IPS DF 6.9 (cell line): ENCODE measurements at places on chromosomes 7 and 10.

GRCh38 chr10:73814896-73815718, 3.7 kb upstream of the NDST2 start:
- no peak overlapping the region for H3K27ac ChIP-seq
- H3K4me1 ChIP-seq = no peaks in the 10 kb centered on the region; the same call in 1 of the 2 replicates
- no peaks in the 10 kb centered on the region for H3K27me3 ChIP-seq
- H3K4me3 ChIP-seq = no peak overlapping the region
- peaks cover 13% of the 10 kb centered on the region; the same call in 1 of the 2 replicates for H3K36me3 ChIP-seq

- H3K36me3 ChIP-seq = no peaks in the 10 kb centered on the region
- H3K27ac ChIP-seq = no peak overlapping the region
- H3K4me1 ChIP-seq = no peaks in the 10 kb centered on the region
- DNase-seq = no peak
- H3K27me3 ChIP-seq = no peaks in the 10 kb centered on the region
Measured at GRCh38 chr7:82678716-82679115, 235.1 kb upstream of the CACNA2D1 start.

- H3K27ac ChIP-seq = no peak overlapping the region
- no peaks in the 10 kb centered on the region for H3K36me3 ChIP-seq
- H3K27me3 ChIP-seq = no peaks in the 10 kb centered on the region
- DNase-seq = no peak
Measured at GRCh38 chr10:58826694-58827093, 314.0 kb downstream of the BICC1 start.

- no peak overlapping the region for H3K27ac ChIP-seq
- peaks cover 9% of the 10 kb centered on the region for H3K4me1 ChIP-seq
- no peak overlapping the region for H3K4me3 ChIP-seq
Measured at GRCh38 chr7:47578579-47579270, 3.2 kb downstream of the TNS3 start.

GRCh38 chr7:8212638-8213037, 49.3 kb downstream of the ICA1 start:
- H3K27ac ChIP-seq = no peak overlapping the region
- H3K4me1 ChIP-seq = no peaks in the 10 kb centered on the region; the same call in 1 of the 2 replicates
- no peak overlapping the region for H3K4me3 ChIP-seq
- no peaks in the 10 kb centered on the region for H3K27me3 ChIP-seq
- DNase-seq = no peak

DNA sequence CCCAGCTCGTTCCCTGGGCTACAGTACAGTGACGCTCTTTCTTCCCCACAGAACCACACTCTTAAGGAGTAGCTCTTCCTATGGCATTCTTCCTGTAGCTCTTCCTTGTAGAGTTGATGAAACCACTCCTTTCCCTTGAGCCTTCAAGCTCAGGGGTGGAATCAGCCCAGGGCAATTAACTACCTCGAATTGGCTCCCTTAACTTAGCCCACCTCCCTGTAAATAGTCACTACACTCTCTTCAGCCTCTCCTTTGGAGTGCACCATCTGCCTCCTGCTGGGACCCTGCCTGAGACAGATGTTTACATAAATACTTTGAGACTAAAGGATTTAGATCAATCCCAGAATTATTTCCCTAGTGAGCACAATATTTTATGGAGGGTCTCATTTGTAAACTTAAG, 537.8 kb upstream of the AUTS2 start:
- no peak for DNase-seq
- no peaks in the 10 kb centered on the region for H3K4me1 ChIP-seq
- H3K36me3 ChIP-seq = no peaks in the 10 kb centered on the region; the same call in 1 of the 2 replicates
- H3K4me3 ChIP-seq = no peak overlapping the region
- no peaks in the 10 kb centered on the region for H3K27me3 ChIP-seq

- DNase-seq = no peak
- no peak overlapping the region for H3K27ac ChIP-seq
- no peaks in the 10 kb centered on the region for H3K36me3 ChIP-seq
- H3K4me3 ChIP-seq = no peak overlapping the region
- no peaks in the 10 kb centered on the region for H3K27me3 ChIP-seq
- H3K4me1 ChIP-seq = no peaks in the 10 kb centered on the region; the same call in 1 of the 2 replicates
Measured at GRCh38 chr7:98439484-98439883, 38.6 kb upstream of the BAIAP2L1 start.

DNA sequence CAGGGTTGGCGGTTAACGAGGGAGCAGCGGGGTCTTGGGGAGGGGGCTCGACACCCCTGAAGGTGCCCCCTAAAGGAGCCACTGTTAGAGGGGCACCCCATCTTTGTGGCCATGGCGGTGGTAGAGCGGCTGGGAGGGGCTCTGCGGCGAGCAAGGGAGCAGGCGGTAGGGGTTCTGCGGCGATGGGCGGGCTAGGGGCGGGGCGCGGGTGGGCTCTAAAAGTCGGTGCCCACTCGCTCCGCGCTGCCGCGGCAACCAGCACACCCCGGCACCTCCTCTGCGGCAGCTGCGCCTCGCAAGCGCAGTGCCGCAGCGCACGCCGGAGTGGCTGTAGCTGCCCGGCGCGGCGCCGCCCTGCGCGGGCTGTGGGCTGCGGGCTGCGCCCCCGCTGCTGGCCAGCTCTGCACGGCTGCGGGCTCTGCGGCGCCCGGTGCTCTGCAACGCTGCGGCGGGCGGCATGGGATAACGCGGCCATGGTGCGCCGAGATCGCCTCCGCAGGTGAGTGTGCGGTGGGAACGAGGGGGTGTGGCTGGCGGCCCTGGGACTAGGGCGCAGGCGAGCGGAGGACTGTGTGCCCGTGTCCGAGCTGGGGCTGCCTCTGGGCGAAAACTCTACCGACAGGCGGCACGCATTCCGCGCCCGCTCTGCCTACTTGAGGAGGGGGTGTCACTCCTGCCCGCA, at the start of gene MEST:
Gene MEST, plus strand, starts transcription at position 245 of the 682 bp plus-strand sequence. Its CDS starts 229 bp downstream, at position 474.
- no peaks in the 10 kb centered on the region; the same call in 1 of the 2 replicates for H3K27me3 ChIP-seq
- peaks cover 1% of the 10 kb centered on the region; the same call in 1 of the 2 replicates for H3K4me1 ChIP-seq
- peak within 1 kb of the TSS; percentile 38; the same call in 1 of the 2 replicates for H3K4me3 ChIP-seq
- no peak for DNase-seq
- H3K36me3 ChIP-seq = no peaks in the 10 kb centered on the region; the same call in 1 of the 2 replicates
- H3K27ac ChIP-seq = no peak within 1 kb of the TSS

DNA sequence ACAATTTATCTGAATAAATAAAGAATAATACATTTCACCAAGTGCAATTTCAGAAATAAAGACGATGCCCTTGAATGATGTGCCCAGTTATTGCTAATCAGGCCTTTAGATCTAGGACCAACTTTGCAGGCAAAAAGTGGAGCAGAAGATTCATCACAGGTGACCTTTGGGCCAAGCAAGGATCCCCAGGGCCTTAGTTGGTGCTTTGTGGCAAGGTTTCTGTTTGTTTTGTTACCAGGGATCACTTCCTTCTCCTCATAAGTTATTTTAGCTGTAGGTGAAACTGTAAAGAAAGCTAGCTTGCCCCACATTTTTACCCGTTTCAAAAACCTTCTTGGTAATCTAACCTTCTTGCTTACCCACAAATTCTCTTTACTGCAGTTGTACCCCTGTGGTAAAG, 323.2 kb downstream of the NEBL start:
- H3K27ac ChIP-seq = no peak overlapping the region
- no peaks in the 10 kb centered on the region for H3K27me3 ChIP-seq
- H3K4me3 ChIP-seq = no peak overlapping the region
- no peaks in the 10 kb centered on the region for H3K4me1 ChIP-seq
- DNase-seq = no peak
- no peaks in the 10 kb centered on the region for H3K36me3 ChIP-seq

DNA sequence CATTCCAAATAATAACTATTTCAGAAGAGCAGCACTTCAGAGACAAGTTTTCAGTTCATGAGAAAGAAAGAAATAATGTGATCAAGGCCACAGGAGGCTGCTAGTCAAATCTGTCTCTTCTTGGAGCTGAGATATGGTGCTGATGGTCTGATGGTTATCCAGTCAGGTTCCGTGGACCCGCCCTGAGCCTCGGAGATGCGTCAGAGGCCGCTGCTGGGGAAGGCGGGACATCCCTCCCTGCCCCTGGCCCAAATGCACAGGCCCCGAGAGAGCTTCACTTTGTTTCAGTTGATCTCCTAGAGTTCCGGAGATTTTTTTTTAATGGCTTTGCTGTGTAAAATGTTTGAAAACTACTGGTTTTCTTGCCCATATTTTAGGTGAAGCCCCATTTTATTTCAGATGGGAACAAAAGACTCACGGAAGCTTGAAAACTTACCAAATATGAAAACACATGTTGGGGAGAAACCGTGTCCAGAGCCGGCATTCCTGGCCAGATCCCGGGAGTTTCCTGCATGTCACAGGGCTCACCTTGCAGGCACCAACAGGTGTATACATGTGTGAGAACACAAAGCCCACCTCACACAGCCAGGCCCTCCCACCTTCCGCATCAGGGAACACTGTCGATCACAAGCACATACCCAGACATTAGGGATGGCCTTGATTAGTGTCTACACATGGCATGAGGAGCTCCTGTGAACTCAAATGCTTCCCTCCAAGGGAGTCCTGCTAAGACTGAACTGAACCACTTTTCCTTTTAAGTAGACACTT, 499.0 kb downstream of the TCERG1L start:
- H3K27ac ChIP-seq = no peak overlapping the region
- H3K27me3 ChIP-seq = no peaks in the 10 kb centered on the region
- no peak for DNase-seq
- H3K4me3 ChIP-seq = no peak overlapping the region
- H3K36me3 ChIP-seq = no peaks in the 10 kb centered on the region
- no peaks in the 10 kb centered on the region for H3K4me1 ChIP-seq

DNA sequence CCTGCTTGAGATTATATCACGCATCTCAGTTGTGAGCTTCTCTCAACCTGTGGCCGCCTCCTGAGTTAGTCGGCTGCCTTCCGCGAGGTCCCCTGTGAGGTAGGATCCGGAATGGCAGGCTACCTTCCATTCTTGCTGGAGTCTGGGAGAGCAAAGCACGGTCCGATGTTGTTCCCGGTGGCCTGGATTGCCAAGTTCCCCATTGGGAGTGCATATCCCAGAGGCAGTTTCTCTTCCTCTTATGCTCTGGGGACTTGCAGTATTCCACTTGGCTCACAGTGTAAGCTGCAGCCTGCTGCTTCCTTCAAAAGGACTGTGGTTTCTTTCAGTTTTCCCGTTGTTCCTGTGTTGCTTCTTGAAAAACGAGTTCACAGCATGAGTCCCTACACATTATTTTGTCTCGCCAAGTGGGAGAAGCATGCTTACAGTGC, 225.4 kb upstream of the ZWINT start:
- no peak for DNase-seq
- H3K4me3 ChIP-seq = no peak overlapping the region
- H3K27ac ChIP-seq = no peak overlapping the region
- peaks cover 4% of the 10 kb centered on the region; the same call in 1 of the 2 replicates for H3K4me1 ChIP-seq
- no peaks in the 10 kb centered on the region for H3K27me3 ChIP-seq

- DNase-seq = no peak
- no peaks in the 10 kb centered on the region for H3K36me3 ChIP-seq
- no peak overlapping the region for H3K27ac ChIP-seq
- no peaks in the 10 kb centered on the region for H3K27me3 ChIP-seq
Measured at GRCh38 chr7:83832009-83832408, 183.1 kb upstream of the SEMA3E start.

DNA sequence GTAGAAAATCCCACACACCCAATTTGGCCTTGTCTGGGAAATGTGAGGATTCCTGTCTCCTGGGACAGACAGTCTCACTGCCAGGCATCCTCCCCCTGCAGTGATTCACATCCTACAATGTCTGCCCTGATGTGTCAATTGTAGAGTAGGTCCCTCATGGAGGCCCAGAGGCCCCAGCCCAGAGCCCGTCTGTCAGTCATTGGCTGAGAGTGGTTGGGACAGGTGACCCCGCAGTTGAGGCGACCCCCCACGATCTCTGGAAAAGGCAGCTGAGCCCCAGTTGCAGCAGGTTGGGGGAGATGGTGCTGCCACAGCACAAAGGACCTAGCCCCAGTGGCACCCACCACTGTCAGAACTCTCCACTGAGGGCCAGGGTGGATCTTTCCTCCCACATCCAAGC, 84.3 kb upstream of the INSIG1 start:
- no peak for DNase-seq
- no peak overlapping the region for H3K27ac ChIP-seq
- no peak overlapping the region for H3K4me3 ChIP-seq
- H3K27me3 ChIP-seq = no peaks in the 10 kb centered on the region
- no peaks in the 10 kb centered on the region for H3K4me1 ChIP-seq
- no peaks in the 10 kb centered on the region for H3K36me3 ChIP-seq

DNA sequence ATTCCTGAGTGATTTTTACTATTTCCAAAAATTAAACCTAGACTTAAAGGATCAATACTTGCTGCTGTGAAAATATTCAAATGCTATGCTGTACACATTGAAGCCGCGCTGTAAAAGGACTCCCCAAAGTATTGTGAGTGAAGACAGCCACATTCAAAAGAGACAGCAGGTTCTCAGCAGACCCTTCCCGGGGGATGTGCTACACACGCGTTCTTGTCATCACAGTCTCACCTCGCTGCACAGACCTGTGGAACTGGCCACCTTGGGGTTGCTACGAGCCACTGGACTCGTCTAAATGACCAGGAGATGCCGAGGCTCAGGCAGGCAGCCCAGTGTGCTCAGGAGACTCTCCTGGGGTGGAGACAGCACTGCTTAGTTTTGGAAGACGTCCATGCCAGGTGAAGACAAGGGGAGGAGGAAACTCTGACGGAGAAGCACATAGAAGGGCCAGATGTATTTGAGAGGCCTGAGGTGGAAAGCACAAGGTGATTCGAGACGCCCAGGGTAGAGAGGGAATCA, 367.7 kb upstream of the SHH start:
- no peaks in the 10 kb centered on the region for H3K27me3 ChIP-seq
- no peaks in the 10 kb centered on the region for H3K36me3 ChIP-seq
- no peak overlapping the region for H3K4me3 ChIP-seq
- no peaks in the 10 kb centered on the region for H3K4me1 ChIP-seq

- no peaks in the 10 kb centered on the region for H3K27me3 ChIP-seq
- no peak overlapping the region for H3K4me3 ChIP-seq
- H3K27ac ChIP-seq = no peak overlapping the region
- no peak for DNase-seq
- H3K36me3 ChIP-seq = no peaks in the 10 kb centered on the region
Measured at GRCh38 chr7:95550546-95550945, 45.8 kb downstream of the PDK4 start.

GRCh38 chr7:88169717-88170320, 50.0 kb downstream of the SRI start:
- no peaks in the 10 kb centered on the region for H3K4me1 ChIP-seq
- H3K4me3 ChIP-seq = no peak overlapping the region
- H3K27me3 ChIP-seq = no peaks in the 10 kb centered on the region
- no peak overlapping the region for H3K27ac ChIP-seq

DNA sequence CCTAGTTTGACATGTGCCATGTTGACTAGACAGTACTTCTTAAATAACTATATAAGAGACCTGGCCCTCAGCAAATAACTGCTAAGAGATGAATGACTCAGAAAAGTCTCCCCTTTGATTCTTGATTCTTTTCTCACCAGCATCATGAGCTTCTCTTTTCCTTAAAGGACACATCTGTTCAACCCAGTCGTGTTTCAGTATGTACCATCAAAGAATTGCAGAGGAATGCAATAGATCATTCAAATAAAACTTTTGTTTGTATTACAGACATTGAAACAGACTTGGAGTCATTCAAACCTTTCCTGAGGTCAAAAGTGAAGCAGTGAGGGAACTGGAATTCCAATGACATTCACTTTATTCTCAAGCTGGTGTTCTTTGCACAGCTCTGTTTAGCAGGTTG, 598.3 kb upstream of the GHITM start:
- no peaks in the 10 kb centered on the region for H3K36me3 ChIP-seq
- H3K27me3 ChIP-seq = no peaks in the 10 kb centered on the region
- DNase-seq = no peak
- peaks cover 5% of the 10 kb centered on the region; the same call in 1 of the 2 replicates for H3K4me1 ChIP-seq
- H3K27ac ChIP-seq = no peak overlapping the region
